Retina (tissue), 1 donor: ENCODE measurements at places on chromosomes 7 and 10.

- DNase-seq = no peak
Observed at GRCh38 chr7:26880852-26881251, 16.5 kb upstream of the SKAP2 start.

GRCh38 chr10:133339708-133340380 lies 3.1 kb upstream of the CALY start:
- DNase-seq = no peak

- no peak for DNase-seq
Observed at GRCh38 chr7:130393841-130394411, 13.6 kb downstream of the CPA1 start.

GRCh38 chr7:127873715-127874636 lies 157.3 kb downstream of the LRRC4 start:
- no peak for DNase-seq

DNA sequence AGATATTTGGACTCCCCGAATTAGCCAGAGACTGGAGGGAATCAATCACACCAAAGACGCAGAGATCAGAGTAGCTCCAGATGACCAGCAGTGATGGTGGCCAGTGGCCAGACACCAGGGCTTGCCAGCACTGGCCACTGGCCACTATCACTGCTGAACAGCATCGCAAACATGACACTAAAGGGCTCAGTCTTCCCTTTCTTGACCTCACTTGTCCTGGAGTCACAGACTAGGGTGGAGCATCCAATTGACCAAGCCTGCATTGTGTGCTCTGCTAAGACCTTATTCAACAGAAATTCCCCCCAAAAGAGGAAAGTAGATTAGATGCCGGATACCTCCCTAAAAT lies 234.7 kb downstream of the CREB5 start:
- no peak for DNase-seq

GRCh38 chr10:70974351-70974901 lies 86.1 kb upstream of the PCBD1 start:
- no peak for DNase-seq

DNA sequence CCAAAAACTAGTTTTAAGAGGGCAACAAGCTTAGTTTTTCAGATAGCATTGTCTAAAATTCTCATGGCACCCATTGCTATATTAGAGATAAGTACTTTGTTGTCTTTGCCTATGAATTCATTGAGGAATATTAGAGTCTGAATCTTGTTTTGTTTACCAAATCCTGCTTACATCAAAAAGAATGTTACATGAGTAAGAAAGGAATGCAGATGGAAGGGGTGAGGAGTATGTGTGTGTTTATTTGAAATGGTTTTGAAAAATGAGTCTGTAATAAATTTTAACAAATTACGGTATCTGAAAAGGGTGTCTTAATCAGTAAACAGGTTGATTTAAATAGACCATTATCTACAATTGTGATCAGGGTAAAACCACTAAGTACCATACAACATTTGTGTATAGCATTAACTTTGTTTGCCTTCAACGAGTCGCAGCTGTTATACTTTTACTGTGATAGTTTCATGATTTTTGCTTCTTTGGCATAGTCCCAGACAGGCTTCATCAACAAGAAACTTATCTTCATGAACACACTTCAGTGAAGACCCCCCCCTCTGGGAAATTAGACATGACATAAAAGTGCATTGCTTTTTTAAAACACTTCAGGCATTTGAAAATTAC lies 1183.9 kb upstream of the C7orf33 start:
- DNase-seq = no peak

DNA sequence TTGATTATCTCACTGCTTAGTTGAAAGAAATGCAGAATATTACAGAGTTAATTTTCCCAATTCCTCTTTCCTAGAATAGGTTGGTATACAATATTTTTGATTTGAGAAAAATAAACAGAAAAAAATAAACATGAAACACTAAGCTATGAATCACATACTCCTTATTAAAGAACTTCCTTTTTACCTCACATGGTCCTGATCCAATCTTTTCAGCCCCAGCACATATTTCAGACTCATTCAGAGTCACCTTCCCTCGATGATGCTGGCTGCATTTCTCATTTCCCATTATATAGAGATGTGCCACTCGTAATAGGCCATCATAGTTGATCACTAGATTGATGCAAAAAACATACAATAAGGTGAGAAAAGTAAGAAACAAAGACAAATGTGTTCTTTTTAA lies 64.6 kb downstream of the HGF start:
- DNase-seq = no peak

DNA sequence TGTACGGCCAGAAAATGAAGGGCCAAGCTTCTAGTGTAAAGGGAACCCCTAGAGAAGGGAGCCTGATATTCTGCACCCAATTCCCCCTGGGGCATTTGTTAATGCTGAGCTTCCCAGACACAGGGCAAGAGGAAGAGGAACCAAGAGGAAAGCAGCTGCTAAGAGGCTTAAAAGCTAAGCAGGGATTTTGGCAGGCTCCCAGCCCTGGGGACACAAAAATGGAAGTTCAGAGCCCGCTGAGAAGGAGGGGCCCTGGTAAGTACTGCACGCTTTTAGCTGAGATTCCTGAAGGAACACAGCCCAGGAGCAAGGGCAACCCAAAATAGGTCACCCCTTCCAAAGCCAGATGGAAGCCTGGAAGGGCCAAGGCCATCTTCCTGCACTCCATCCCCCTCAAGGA lies 387.3 kb upstream of the MGMT start:
- no peak for DNase-seq

- no peak for DNase-seq
Observed at GRCh38 chr10:4784667-4785333, 41.2 kb upstream of the AKR1E2 start.

DNA sequence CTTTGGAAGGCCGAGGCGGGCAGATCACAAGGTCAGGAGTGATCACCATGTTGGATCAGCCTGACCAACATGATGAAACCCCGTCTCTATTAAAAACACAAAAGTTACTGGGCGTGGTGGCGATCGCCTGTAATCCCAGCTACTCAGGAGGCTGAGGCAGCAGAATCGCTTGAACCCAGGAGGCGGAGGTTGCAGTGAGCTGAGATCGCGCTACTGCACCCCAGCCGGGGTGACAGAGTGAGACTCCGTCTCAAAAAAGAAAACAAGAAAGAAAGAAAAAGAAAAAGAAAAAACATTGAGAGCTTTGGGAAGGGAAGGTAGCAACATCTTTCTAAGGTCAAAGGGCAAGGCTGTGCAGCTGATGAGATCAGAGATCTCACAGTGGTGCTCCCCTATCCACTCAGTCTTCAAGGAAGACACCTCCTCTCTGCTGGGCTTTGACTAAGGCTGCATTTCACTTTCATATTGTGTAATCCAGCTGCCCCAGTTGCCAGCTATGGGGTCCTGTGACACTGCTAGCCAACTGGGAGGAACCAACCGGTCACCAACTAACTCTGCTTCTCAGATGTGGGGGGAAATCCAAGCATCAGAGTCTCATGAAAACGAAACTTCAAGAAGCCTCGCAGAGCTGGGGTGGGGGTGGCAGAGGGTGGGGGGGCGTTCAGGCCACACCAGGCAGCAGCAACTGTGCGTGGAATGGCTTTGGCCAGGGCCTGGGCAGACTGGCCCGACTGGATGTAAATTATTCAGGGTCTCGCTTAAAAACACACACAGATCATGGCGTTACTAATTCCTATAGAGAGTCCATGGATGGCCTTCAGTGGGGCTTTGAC lies 1.5 kb downstream of the IL15RA start:
- no peak for DNase-seq

GRCh38 chr10:50381642-50382041 lies 130.3 kb upstream of the ASAH2 start:
- DNase-seq = no peak

DNA sequence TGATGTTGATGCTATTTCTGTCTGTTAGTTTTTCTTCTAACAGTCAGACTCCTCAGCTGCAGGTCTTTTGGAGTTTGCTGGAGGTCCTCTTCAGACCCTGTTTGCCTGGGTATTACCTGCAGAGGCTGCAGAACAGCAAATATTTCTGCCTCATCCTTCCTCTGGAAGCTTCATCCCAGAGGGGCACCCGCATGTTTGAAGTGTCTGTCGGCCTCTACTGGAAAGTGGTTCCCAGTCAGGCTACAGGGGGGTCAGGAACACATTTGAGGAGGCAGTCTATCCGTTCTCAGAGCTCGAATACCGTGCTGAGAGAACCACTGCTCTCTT lies 13.3 kb upstream of the CYP3A5 start:
- DNase-seq = no peak

DNA sequence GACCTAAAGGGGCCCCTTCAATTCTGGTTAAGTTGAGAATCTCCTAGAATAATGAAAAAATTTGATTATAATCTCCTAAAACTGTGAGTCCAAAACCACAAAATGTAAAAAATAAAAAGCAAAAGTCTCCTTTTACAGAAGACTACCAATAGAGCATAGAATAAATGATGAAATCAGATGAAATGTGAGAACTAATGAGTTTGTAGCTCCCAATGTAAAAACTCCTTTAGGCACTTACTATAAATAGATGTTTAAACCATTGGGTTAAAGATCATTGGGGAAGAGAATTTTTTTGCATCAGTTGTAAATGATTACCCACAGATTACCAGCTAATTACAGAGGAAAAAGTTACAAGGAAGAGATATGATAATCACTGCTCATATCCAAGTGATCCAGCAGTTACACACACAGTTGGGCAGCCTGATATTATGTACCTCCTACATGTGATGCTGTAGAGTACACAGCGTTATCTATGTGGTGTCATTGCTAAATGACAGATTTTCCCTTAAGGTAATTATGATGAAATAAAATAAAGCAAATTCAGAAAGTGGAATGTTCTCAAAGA lies 282.7 kb upstream of the SEMA3D start:
- no peak for DNase-seq

DNA sequence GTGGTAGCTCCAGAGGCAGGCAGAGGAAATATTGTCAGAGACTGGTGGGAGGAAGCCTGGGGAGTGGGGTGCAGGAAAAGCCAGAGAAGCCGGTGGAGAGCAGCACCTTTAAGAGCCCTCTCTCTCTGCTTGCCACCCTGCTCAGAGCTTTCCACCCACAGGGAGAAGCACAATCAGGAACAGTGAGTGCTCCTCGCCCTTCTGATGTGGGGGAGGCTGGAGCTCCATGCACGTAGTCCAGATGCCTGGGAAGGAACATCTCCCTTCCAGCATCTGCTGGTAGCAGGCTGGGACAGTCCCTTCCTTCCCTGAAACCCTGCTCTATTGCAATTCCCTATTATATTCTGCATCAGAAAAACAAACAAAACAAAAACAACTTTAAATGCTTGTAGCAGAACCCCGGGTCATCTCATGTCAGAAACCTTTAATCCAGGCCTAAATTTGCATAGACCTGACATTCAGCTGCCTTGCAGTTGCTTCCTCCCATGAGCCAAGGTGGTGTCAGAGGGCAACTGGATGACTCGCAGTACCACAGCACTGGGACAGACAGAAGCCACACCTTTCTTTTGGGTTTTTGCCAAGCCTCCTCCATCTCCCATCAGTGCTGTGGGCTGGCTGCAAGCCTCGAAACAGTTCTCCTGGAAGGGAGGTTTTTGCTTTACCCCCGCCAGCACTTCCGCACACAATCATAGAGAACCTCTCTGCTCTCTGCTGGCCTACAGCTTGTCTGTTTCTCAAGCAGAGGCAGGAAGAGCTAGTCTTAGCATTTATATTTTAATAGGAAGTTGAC lies 13.1 kb downstream of the AVPI1 start:
- no peak for DNase-seq

DNA sequence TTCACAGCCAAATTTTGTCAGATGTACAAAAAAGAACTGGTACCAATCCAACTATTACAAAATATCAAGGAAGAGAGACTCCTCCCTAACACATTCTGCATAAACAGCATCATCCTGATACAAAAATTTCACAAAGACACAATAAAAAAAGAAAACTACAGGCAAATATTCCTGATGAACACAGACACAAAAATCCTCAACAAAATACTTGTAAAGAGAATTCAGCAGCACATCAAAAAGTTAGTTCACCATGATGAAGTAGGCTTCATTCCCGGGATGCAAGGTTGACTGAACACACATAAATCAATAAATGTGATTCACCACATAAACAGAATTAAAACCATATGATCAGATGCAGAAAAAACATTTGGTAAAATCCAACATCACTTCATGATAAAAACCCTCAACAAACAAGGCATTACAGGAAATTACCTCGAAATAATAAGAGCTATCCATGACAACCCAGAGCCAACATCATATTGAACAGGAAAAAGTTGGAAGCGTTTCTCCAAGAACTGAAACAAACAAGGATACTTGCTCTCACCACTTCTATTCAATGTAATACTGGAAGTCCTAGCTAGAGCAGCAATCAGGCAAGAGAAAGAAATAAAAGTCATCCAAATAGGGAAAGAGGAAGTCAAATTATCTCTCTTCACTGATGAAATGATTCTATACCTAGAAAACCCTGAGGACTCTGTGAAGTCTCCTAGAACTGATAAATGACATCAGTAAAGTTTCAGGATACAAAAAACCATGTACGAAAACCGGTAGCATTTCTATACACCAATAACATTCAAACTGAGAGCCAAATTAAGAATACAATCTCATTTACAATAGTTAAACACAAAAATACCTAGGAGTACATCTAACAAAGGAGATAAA lies 223.1 kb downstream of the REEP3 start:
- DNase-seq = no peak

GRCh38 chr10:104300736-104301292 lies 31.8 kb downstream of the GSTO2 start:
- peak; percentile 63 for DNase-seq

DNA sequence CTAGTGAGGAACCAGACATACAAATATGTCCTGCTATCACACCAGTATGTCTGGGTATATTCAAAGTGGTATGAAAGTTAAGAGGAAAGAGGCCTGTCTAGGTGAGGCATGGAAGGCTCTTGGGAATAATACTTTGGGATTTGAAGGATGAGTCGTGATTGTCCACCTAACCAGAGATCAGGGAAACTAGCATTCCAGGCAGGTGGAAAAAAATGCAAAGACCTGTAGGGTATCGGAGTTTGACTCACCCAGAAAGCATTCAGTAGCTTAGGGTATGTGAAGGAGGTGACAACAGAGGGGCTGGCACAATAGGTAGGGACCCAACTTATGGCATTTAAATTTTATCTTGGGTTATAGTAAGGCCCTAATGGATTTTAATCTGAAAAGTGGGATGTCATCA lies 950 bp upstream of the GCC1 start:
- no peak for DNase-seq

- DNase-seq = no peak
Observed at GRCh38 chr7:100185726-100186125, 8.0 kb downstream of the STAG3 start.

- DNase-seq = no peak
Observed at GRCh38 chr7:68425377-68425776, 1172.9 kb upstream of the AUTS2 start.

GRCh38 chr7:151665368-151665767 lies 145.7 kb upstream of the RHEB start:
- DNase-seq = peak; percentile 70

DNA sequence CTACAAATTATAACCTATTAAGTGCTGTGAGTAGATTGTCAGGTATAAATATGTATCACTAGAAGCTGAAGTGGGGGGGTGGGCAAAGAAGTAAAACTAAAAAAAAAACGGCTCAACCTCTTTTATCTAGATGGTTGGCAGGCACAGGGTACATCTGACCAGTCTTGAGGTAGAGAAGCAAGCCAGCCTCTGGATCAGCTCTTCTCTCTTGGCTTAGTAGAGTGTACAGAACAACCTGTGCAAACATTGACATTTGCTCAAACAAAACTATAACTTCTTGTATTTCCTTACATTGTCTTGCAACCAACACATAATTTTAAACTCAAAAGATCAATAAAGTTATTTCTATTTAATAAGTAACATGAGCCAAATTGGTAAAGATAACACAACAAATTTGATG lies 25.6 kb downstream of the DNA2 start:
- DNase-seq = no peak

GRCh38 chr10:1368842-1369171 lies 312.6 kb downstream of the WDR37 start:
- peak; percentile 48 for DNase-seq
